ENCODE measurements at places on chromosomes 2 and 18. TPM values are rescaled to one million over a fixed set of nuclear protein-coding genes. Genes with fewer than 3 reads are reported as not detected.

CDCA7 gene
- total RNA-seq = 47.0 TPM

NGEF gene
- total RNA-seq = 16.8 TPM

FAP gene
- total RNA-seq = 0.08 TPM

SNTG2 gene
- total RNA-seq = not detected

FBXO15 gene
- 1.6 TPM for total RNA-seq

NXPH2 gene
- total RNA-seq = not detected

SLC11A1 gene
- total RNA-seq = 0.28 TPM

DLGAP1 gene
- total RNA-seq = 0.09 TPM

MC2R gene
- total RNA-seq = not detected

TANC1 gene
- 10.6 TPM for total RNA-seq

ABHD1 gene
- 1.3 TPM for total RNA-seq

G6PC2 gene
- total RNA-seq = not detected

CD207 gene
- not detected for total RNA-seq

MYO5B gene
- 14.9 TPM for total RNA-seq

LCT gene
- total RNA-seq = 0.03 TPM

IL36A gene
- not detected for total RNA-seq

PSMA8 gene
- total RNA-seq = not detected

LINC00305 gene
- total RNA-seq = not detected

LGALSL gene
- 14.5 TPM for total RNA-seq

CFAP65 gene
- total RNA-seq = 0.15 TPM

TMEM247 gene
- total RNA-seq = not detected

HTR2B gene
- total RNA-seq = 0.07 TPM

ATP5F1A gene
- total RNA-seq = 308 TPM

PSMD14 gene
- total RNA-seq = 105 TPM
